ENCODE measurements at places on chromosomes 2 and 18.

DNA sequence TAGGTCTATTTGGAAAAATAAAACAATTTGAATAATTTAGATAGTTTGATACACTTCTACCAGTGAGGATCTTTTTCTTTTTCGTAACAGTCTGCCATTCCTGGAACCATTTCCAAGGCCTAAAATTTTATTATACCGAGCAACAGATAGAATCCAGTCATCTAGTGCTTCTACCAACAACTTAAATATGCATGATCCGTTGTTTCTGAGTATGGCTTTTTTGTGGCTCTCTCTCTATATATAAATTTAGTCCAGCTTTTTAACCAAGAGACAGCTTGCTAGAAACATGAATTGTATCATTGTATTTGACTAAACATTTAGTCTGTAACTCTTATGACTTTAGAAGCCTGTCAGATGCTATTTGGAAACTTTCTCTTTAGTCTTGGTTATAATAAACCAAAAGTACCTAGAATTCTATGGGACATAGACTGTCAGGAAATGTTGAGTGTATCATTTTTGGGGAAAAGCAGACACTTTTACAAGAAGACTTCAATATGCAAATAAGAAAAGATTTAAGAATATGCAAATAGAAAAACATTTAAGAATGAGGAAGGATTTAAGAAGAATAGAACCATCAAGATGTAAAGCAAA, 161.4 kb downstream of the ZEB2 start:
- no peak for DNase-seq

DNA sequence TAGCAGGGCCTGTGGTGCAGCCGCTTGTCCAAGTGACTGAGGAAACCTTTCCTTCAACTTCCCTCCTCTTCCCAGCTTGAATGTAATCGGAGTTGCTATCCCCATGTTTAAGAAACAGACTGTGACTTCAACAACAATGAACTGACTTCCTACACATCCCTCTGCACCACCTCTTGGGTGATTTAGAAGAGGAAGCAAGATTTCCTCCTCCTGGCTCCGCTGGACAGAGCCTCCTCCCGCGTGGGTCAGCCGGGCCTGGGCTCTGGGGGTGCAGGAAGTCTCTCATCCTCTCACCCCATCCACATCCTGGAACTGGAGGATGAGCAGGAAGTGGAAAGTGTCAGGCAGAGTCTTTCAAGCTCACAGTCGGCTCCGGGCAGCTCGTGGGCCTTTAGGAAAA, 84.3 kb downstream of the GATA6 start:
- no peak for DNase-seq

DNA sequence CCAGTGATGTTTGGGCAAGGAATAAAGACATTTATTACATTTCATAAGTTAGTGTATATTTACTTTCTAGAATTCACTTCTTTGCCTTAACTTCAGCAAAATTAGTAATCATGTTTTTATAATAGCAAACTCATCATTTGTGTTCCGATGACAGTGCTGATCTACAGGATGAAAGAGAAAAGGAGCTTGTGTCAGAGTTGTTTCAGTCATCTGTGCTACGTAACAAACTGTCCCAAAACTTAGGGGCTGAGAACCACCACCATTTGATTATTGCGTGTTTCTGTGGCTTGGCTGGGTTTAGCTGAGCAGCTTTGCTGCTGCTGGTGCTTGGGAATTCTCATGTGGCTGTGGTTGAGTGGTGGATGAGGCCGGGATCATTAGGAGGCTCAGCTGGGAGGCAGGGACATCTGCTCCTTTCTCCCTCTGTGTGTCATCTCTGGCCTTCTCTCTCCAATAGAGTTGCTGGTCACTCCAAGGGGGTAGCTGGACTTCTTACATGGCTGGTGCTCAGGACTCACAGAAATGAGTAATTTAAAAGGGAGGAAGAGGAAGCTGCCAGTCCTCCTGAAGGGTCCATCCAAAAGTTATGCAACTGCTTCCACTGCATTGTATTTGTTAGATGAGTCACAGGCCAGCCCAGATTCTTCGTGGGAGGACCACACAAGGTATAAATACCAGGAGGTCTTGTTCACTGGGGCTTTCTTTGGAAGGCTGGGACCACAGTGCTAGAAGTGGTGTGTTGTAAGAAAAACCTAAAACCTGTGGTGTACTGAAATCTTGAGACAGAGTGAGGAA, 43.4 kb upstream of the HAAO start:
- DNase-seq: no peak

DNA sequence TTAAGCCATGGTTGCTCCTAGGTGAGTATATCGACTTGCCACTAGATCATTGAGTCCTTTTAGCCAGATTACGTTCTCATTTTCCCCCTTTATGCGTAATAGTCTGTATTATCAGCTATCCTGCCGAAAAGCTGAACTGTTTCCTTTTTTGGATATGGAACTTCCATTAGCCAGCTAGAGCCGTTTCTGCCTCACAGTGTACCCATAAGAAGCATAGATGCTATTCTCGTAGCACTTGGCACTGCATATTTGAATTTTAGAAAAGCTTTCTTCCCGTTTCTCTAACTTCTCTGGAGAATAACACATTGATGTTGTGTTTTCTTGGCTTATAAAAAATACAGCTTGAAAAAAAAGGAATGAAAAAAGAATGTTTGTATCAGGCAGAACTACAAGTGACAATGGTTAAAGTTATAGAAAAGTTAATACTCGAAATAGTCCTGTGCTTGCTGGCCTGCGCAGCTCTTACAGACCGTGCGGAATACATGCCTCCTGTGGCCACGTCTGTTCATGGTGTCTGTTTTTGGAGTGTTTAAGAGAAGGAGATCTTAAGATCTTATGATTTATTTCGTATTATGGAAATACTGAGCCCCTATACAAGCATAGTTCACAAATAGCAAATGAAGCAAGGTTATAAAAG, 710 bp downstream of the DUSP19 start:
- peak; percentile 64 for DNase-seq

DNA sequence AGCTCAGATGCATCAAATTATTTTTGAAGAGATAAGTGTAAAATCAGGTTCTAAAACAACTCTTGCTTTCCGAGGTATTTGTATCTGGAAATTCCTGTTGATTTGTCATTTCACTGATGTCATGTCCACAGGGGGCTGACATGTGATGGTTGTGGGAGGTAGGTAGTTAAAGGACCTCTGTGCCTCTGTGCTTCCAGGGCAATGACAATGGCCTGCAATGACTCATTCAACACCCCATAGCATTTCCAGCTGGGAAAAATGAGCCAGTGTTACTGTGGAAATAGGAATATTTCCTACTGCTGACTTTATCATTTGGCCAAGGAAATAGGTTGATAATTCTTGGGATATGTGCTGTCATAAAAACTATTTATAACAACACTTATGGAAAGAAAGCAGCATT, 86.2 kb upstream of the CCDC195 start:
- DNase-seq: no peak

- peak; percentile 78 for DNase-seq
These were observed 172.6 kb upstream of the BCL2L11 start for GRCh38 chr2:110948027-110948674.

- DNase-seq: no peak
These were observed 9.8 kb downstream of the SERPINB13 start for GRCh38 chr18:63596964-63597363.

DNA sequence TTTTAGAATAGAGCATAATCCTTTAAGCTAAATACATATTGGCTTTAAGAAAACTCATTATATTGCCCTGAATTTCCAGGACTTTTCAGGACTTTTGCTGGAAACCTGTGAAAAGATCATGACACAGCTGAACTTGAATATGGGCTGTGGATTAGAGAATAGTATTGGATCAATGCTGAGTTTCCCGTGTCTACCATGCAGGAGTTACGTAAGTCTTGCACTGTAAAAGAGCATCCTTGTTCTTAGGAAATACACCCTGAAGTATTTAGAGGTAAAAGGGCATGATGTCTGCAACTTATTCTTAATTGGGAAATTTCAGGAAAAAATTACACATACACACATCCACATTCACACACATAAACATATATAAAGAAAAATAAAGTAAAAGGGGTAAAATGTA, 82.1 kb downstream of the ZFP36L2 start:
- DNase-seq: no peak

DNA sequence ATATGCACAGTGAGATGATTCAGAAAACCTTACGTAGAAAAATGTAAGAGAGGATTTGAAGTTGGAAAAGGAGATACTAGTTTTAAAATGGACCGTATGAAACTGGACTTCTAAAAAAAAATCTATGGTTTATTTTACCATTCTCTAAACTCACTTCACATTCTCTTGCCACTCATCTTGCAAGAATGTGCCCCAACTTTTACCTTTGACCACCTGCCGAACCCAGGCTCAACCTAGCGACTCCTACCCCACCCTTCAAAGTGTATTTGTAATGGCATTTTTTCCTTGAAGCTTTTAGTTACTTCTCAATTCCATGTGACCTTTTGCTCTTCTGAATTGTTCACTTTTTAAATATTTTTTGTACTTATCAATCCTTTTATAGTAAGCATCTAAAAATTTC, 160.8 kb downstream of the PHLPP1 start:
- no peak for DNase-seq

- DNase-seq: no peak
These were observed 1719.2 kb upstream of the PIK3C3 start for GRCh38 chr18:40235836-40236235.

DNA sequence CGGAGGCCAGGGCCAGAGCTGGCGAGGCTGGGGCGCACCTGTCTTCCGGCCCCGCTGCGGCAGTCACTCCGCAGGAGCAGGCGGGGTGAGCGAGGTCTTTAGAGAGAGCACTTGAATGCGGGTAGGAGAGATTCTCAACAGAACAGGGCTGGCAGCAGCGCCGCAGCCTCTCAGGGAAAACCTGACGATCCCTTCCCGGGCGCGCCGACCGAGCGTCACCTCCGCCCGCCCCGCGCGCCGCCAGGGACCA, 526 bp downstream of the PRKRA start:
- DNase-seq: no peak

DNA sequence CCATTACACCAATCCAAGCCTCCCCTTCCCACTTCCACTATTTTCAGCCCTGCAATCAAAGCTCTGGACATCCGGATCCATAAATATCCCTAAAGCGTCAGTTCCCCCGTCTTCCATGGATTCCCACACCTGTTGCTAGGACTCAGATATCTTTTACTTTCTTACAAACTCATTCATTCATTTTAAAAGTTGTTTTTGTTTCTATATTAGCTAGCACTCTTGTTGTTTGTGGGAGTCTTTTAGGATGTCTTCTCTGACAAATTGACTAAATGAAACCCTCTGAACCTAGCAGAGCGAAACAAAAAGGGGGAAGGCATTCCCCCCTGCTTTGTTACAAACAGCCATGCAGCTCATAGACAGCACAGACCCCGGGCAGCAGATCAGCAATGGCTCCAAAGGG, 9.0 kb upstream of the NBAS start:
- DNase-seq: no peak

- no peak for DNase-seq
These were observed 188.5 kb upstream of the CDH2 start for GRCh38 chr18:28365411-28365831.

GRCh38 chr2:2667690-2668089, 336.6 kb upstream of the MYT1L start:
- DNase-seq: no peak

- no peak for DNase-seq
These were observed 136.8 kb upstream of the MAP3K20 start for GRCh38 chr2:172938713-172939375.

DNA sequence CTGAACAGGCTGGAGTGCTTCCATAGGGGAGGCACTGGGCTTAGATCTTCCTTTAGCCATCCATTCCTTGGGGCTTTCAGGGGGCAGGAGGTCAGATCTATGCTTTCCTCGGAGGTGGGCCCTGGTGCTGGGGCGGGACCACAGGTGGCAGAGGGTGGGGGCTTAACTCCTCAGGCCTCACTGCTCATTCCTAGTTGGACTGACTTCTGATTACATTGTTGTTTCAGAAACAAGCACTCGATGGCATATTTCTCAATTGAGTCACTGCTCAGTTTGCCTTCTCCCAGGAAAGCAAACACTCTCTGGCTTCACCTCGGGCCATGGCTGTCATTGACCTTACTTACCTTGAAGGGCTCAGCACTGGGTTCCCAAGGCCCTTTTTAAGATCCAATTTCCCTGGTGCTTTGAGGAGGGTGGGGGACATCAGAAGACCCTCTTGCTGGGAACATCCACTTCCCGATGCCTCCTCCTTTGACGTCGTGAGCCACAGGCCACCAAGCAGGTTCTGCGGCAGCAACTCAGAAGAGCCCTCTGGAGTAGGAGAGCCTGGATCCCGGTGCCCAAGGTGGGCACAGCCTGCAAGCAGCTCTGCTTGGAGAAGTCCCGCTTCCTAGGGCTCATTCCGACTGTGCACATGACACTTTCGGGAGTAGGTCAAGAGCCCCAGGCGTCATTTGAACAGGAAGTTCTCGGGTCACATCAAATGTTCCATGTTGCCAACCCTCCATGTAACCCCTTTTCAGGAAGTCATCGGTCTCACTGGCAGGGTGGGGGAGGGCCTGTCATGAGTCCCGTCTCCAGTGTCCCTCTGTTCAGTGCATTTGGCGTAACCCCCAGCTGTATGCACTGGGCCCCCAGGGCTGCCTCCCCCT, 40.6 kb downstream of the SDC1 start:
- no peak for DNase-seq

GRCh38 chr18:33596178-33596854, 18.3 kb downstream of the ASXL3 start:
- DNase-seq: no peak

DNA sequence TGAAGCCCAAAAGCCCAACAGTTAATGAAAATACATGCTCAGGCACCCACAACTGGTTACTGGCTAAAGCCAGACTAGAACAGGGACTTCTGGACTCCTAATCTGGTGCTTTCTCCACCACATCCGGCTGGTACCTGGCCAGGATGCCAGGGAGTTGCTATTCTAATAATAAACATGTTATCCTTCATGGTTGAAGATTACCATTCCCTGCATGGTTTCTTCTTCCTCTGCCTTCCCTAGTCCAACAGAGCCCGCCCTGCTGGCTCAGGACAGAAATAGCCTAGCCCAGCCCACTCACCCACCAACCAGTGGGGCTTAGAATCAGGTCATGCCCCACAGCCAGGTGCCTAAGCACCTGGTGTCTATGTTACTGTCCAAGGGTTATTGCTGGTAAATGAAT, 184.2 kb downstream of the TMEM247 start:
- DNase-seq: no peak

GRCh38 chr2:191740759-191741158, 62.8 kb downstream of the NABP1 start:
- no peak for DNase-seq

Measured in NCI-H526 (cell line).